ENCODE measurements at places on chromosomes 7 and 10.

GRCh38 chr10:43318976-43319960, 52.2 kb upstream of the FXYD4 start:
- no peak for DNase-seq

DNA sequence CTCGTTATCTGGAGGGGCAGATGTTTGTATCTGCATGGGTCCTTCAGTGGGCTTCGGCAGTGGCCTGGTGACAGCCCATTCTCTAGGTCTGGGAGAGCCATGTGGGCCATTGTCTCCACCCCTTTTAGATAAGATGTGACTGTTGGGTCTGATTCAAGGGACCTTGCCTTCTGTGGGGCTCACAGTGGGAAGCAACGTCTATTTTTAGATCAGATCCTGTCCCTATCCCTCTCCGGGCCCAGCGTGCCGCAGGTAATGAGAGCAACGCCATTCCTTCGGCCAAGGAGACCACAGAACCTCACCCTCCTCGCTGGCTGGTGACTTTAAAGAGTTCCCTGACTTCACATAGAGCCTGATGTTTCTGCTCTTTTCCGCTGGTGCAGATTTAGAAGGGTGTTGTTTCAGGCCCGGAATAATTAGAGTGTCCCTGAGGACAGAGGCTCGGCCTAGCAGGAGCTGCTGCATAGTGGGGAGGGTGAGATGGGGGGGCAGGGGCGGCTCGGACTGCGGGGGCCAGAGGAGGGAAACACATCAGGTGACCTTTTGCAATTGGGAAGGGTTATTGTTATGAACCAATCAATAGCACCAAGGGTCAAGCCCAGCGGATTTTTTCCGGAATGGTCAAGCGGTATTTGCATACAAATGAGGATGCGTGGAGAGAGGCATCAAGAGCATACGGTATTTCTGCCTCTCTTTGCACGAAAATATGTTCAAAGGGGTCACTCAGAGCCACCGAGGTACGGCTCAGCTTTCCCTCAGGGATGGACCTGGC, 503.0 kb upstream of the FOXK1 start:
- DNase-seq, result no peak

- DNase-seq, result no peak
Observed at GRCh38 chr10:93261089-93261488, 187.4 kb downstream of the CYP26A1 start.

DNA sequence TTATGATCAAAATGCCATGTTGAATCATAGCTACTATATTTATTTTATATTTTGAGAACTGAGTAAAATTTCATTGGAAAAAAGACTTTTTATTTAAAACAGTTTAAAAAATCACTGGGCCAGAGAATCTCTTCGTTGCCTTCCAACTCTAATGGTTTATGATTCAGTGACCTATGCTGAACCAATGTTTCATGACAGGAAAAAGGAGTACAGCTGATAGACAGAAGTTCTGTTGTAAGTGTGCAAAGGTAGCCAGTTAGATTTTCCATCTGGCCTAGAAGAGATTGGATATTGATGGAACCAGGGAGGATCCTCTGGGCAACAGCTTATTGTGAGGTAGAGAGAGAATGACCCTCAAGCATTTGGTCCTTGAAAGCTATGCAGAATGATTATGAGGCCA, 745.8 kb downstream of the SUGCT start:
- no peak for DNase-seq

DNA sequence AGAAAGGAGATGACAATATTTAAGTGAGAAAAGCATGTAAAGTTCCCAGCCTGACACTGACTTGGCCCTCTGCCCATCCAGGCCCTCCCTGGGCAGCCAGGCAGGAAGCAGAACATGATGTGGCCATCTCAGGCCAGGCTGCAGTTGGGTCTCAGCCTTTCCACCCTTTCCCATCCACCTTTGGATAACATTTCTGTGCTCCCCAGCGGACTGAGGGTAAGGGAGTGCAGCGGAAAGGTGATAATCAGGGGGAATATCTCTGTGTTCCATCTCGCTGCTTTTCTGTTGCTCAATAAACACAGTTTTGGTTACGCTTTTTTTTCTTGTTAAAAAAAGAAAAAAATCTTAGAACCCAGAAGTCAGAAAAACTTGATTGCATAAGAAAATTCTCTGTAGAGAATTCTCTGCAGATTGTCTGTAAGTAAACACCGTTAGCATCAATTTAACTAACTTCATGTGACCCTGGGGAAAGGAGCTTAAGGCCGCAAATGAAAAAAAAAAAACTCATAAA, 37.2 kb upstream of the TARP start:
- no peak for DNase-seq

GRCh38 chr7:358352-358751, 68.4 kb downstream of the FOXL3 start:
- no peak for DNase-seq

DNA sequence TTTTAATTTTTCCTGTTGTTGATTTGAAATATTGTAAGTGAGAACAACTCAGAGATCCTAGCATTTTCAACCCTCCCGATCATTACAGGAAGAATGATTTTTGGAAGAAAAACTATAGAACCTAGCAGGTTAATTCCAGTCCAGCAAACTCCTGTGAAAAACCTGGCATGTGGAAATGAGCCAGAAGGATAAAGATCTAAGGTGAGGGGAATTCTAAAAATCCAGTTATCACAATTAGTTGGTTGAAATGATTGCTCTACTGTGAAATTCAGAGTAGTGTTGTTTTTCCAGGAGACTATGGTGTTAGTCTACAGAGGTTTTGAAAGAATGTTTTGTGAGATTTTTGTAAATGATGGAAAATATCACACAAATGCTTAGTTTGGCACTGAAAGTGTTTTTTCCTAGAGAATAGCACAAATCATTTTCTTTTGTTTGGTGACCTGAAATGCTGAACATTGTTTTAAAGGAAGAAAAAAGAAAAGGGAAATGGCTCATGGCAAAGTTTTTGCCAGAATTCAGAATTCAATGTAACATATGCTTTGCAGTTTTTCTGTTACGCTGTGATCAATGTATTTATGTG, 152.4 kb upstream of the SLC26A5 start:
- DNase-seq, result no peak

GRCh38 chr7:108097703-108098102, 32.5 kb downstream of the LAMB4 start:
- DNase-seq, result no peak

GRCh38 chr10:119131512-119132240, 27.8 kb downstream of the DENND10 start:
- DNase-seq, result no peak

DNA sequence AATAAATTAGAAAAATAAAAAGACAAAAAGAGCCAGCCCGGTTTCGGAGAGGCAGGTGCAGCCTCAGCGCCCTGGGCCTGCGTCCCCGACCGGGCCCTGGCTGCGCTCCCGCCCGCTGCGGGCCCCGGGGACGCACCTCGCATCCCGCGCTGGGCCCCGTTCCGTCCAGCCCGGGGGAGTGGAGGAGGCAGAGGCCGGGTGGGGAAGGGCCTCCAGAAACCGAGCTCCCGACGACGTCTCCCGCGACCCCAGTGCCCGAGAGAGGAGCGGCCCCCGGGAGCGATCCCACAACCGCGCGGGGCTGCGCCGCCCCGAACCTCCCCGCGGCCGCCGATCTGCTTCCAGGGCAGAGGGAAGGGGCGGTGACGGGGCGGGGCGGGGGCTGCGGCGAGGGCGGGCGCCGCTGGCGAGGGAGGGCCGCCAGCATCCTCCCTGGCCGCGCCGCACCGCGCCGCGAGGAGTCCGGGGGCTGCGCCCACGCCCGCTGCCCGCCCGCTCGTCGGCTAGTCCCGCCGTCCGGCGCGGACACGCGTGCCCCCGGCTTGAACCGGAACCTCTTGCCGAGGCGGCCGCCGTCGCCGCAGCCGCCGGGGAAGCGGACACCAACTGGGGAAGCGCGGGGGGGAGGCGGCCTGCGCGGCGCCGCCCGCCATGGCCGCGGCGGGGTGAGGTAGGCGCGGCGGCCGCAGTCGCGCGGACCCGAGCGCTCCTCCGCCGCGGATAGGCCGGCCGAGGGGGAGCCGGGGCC, at the start of gene CCNY:
Gene CCNY (plus strand): TSS at position 426 of the 748 bp plus-strand sequence. CDS start 545 bp downstream, outside the sequence.
- no peak for DNase-seq

DNA sequence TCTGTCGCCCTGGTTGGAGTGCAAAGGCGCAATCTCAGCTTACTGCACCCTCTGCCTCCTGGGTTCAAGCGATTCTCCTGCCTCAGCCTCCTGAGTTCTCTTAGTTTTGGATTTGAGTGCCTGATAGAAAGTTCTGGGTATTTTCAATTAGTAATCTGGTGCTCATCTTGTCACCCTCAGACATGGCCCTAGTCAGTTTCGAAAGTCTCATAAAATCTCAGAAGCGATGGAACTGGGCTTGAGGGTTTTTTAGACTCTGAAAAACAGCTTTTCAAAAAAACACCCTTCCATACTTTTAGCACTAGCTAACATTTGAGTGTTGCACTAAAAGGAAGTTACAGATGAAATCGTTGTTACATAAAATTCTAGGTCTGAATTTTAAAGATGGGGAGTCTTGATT, 9.4 kb upstream of the PIP4K2A start:
- DNase-seq, result no peak

DNA sequence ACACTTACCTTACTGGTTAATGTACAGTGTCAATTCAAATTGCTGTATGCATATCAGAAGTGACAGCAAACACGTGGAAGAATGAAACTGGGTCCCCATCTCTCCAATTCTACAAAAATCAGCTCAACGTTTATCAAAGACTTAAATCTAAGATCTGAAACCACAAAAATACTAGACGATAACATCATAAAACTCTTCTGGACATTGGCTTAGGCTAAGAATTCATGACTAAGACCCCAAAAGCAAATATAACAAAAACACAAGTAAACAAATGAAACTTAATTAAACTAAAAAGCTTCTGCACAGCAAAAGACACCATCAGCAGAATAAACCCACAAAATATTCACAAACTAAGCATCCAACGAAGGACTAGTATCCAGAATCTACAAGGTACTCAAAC, 35.9 kb upstream of the PFKP start:
- DNase-seq, result no peak

DNA sequence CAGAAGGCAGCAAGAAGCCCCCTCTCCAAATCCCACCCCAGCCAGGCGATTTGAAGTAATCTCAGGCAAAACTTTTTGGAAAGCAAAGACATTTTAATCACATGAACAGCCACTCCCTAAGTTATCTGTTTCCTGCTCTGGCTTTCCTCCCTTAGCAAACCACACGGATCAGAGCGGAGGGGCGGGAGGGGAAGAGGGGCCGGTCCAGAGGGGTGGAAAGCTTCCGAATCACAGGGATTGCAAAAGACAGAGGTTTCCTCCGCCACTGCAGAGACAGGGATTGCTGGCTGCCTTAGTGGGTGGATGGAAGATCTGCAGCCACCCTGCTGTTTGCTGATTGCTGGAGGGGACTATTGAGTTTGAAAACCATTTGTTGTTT, 41.2 kb downstream of the ZCCHC24 start:
- DNase-seq, result no peak

DNA sequence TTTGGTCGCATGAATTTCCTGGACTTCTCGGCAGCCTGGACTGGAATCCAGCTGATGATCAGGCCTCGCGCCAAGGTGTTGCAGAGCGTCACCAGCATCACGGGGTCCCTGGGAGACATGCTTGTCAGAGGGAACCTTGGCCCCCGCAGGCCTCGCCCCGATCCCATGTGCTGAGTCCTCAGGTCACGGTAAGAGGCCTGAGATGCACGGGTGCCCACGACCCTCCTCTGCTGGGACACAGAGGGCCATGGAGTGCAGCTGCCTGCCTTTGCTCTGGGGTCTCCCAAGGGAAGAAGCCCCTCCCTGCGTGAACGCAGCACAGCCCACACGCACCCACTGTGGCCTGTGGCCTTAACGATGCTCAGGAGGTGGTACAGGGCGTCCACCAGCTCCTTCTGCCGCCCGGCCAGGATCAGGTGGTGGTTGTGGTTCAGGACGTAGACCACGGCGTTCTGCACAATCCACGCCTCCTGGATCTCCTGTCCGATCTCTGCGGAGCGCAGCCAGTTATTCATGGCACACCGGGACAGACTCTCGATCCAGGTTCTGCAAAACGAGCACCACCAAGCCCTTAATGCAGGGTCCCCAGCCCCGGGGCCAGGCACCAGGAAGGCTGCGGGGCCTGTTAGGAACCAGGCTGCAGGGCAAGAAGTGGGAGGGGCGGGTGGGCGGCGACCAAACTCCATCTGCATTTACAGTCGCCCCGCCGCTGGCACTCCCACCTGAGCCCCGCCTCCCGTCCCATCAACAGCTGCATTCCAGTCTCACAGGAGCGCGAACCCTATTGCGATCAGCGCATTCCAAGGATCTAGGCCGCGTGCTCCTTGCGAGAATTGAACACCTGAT, 29.4 kb downstream of the CFAP46 start:
- DNase-seq, result no peak

- no peak for DNase-seq
Observed at GRCh38 chr10:88232029-88232895, 350.9 kb downstream of the RNLS start.

DNA sequence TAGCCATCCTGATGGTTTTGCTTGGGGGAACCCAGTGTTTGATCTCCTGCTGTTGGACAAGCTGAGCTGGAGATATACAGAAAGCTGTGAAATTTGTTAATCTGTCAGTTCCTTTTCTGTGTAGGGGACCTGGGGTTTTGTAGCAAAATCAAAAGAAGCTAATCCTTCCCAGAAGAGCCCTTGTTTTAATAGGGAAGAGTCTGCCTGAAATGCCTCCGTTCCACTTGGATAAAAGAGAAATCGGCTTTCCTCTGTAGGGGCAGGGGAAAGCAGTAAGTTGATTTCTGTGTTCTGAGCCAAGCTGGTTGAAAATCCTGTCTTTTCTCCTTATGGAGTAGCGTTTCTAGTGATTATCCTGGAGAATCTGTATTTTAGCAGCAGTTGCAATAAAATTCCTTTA, 472.6 kb downstream of the SORCS3 start:
- DNase-seq, result no peak

DNA sequence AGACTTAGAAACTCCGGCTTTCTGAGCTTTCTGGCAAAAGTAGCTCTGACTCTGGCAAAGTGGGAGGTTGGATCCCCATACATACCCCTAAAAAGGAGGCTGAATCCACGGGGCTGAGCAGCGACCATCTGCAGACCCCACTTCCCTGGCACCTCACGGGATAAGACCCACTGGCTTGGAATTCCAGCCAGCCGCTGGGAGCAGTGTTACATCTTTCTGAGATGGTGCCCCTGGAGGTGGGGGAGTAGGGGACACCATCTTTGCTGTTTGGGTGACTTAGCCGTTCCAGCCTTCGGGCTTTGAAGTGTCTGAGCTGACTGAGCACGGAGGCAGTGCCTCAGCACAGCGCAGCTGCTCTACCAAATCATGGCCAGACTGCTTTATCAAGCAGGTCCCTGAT, 45.0 kb upstream of the GRM3 start:
- no peak for DNase-seq

- DNase-seq, result no peak
Observed at GRCh38 chr10:10295537-10295936, 722.1 kb upstream of the CELF2 start.

GRCh38 chr10:7397049-7398035, 13.5 kb downstream of the SFMBT2 start:
- no peak for DNase-seq

- DNase-seq, result no peak
Observed at GRCh38 chr10:124447751-124448466, 1.9 kb downstream of the NKX1-2 start.

- no peak for DNase-seq
Observed at GRCh38 chr7:110633313-110633712, 457.6 kb upstream of the LRRN3 start.

Measured in Panc1 (cell line).